ENCODE measurements at places on chromosomes 5 and 9.

DNA sequence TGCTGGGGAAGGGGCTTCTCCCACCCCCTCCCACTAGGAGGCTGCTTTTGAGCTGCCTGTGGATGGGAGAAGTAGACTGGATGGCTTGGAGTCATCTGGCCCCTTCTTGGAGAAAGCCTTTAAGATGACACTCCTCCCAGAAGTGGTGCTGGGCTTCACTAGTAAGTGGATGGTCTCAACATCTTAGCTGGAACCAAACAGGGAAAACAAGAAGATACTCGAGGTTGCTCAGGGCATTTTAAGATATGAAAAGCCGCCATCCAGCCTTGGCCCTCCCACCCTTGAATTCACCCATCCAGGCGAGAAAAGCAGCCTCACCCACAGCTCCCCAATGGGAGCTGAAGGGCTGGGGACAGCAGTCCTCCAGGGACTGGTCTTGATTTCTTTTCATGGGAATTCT, 7.8 kb upstream of the SMIM32 start:
- DNase-seq = no peak

DNA sequence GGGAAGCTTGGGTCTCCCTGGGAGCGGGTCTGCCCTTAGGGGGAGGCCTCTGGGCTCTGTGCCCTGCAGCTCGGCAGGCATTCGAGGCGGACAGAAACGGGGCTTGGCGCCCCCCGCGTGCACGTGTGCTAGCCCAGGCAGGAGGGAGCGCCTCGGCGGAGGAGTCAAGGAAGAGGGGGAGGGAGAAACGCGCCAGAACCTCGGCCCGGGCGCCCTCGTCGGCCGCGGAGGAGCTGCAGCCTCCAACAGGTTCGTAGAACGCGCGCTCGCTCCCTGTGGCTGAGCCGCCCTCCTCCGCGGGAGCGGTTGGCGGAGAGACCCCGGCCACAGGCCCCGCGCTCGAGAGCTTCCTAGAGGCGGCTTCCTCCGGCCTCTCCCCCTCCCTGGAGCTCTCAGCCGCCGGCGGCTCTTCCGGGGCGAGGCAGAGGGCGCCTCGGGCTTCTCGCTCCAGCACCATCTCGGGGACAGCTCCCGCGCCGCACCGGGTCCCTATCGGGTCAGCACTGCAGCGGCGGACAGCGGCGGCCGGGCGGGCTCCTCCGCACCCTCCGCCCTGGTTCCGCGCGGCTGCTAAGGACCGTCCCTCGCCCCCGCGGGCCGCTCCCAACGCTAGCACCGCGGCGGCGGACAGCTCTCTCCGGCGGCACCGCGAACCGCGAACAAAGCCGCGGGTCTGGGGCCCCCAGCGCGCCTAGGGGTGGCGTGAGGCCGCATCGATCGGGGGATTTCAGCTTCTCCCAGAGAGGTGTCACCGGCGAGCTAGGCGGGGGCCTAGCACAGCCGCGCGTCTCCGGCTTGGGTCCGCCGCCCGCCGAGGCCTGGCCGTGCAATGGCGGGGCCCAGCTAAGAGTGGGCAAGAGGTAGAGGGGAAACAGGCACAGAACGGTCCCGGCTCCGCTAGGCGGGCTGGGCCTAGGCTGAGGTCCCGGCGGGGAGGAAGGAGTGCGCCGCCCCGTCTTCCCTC, 74.6 kb upstream of the CPLX2 start:
- peak; percentile 82 for DNase-seq

DNA sequence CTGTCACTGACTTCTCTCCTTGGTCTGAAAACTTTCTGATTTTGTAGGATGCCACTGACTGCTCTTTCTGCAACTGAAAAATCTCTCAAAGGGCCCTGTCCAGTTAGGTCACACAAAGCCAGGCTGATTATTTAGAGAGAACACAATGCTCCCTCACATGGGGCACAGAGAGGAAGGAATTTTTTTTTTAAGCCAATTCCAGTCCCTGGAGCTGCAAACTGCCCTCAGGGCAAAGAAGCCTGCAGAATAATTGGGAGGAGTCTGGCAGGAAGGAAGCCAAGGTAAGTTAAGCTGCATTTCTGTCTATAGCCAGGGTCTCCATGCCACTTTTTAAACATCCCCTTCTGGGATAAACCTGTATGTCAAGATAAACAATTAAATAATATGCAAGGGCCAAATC, 305.5 kb downstream of the ZSWIM6 start:
- DNase-seq = no peak

- no peak for DNase-seq
Measured at GRCh38 chr5:68318955-68319705, 103.6 kb downstream of the PIK3R1 start.

- no peak for DNase-seq
Measured at GRCh38 chr5:36367524-36367923, 65.8 kb upstream of the RANBP3L start.

- no peak for DNase-seq
Measured at GRCh38 chr9:88937248-88937647, 54.0 kb upstream of the S1PR3 start.

DNA sequence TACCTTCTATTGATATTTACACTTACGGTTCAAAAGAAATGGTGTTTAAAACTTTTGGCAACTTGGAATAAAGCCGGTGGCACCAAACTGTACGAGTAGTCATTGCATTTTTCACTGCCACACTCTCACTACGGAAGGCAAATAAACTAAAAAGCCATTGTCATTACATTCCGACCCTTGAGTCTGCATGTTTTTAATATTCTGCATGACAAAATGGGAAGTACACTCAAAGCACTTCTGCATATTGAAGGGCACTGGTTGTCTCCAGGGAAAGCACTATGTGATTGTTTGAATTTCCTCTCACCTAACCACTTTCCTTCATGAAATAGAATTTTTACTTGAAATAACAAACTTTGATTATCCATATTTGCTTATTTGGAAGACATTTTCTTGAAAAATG, 426.3 kb downstream of the CETN3 start:
- no peak for DNase-seq
